RPMI8226 (cell line): ENCODE measurements at places on chromosomes 1 and 21.

- DNase-seq = no peak
Observed at GRCh38 chr1:107058245-107059032, 2.0 kb downstream of the PRMT6 start.

- DNase-seq = peak; percentile 13
Observed at GRCh38 chr1:52978045-52978444, 51.0 kb downstream of the SCP2 start.

- no peak for DNase-seq
Observed at GRCh38 chr1:50995651-50996050, 25.6 kb downstream of the CDKN2C start.

DNA sequence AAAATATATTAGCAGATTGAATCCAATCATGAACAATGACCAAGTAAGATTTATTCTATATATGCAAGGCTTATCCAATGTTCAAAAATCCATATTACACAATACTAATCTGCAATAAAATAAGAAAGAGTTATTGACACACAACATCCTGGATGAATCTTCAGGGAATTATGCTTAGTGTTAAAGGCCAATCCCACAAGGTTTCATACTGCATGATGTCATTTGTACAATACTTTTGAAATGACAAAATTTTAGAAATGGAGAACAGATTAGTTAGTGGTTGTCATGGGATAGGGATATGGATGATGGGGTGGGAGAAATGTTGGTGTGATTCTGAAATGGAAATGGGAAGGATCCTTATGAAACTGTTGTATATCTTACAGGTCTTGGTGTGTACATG lies 425.7 kb downstream of the SIPA1L2 start:
- DNase-seq = no peak

- no peak for DNase-seq
Observed at GRCh38 chr1:202685641-202686040, 24.6 kb downstream of the SYT2 start.
